CD4-positive, alpha-beta T cell (primary cell): ENCODE measurements at places on chromosomes 2 and 18.

GRCh38 chr2:240376739-240377138 lies 58.7 kb upstream of the GPC1 start:
- H3K4me3 ChIP-seq, result no peak overlapping the region
- H3K4me1 ChIP-seq, result no peaks in the 10 kb centered on the region
- H3K27ac ChIP-seq, result no peak overlapping the region
- H3K27me3 ChIP-seq, result no peaks in the 10 kb centered on the region
- H3K36me3 ChIP-seq, result no peaks in the 10 kb centered on the region

GRCh38 chr18:31219395-31219794 lies 56.7 kb upstream of the DSC1 start:
- no peaks in the 10 kb centered on the region for H3K36me3 ChIP-seq
- H3K4me1 ChIP-seq, result no peaks in the 10 kb centered on the region
- no peak for DNase-seq
- no peak overlapping the region for H3K4me3 ChIP-seq
- H3K27ac ChIP-seq, result no peak overlapping the region

GRCh38 chr18:48804856-48805610 lies 145.7 kb downstream of the SMAD7 start:
- peaks cover 36% of the 10 kb centered on the region for H3K4me1 ChIP-seq
- no peaks in the 10 kb centered on the region for H3K36me3 ChIP-seq
- no peak overlapping the region for H3K4me3 ChIP-seq
- H3K27ac ChIP-seq, result no peak overlapping the region
- DNase-seq, result no peak

GRCh38 chr2:9738535-9739496 lies 104.5 kb upstream of the TAF1B start:
- H3K27ac ChIP-seq, result no peak overlapping the region
- no peaks in the 10 kb centered on the region for H3K36me3 ChIP-seq
- H3K4me1 ChIP-seq, result peaks cover 46% of the 10 kb centered on the region
- no peak for DNase-seq

DNA sequence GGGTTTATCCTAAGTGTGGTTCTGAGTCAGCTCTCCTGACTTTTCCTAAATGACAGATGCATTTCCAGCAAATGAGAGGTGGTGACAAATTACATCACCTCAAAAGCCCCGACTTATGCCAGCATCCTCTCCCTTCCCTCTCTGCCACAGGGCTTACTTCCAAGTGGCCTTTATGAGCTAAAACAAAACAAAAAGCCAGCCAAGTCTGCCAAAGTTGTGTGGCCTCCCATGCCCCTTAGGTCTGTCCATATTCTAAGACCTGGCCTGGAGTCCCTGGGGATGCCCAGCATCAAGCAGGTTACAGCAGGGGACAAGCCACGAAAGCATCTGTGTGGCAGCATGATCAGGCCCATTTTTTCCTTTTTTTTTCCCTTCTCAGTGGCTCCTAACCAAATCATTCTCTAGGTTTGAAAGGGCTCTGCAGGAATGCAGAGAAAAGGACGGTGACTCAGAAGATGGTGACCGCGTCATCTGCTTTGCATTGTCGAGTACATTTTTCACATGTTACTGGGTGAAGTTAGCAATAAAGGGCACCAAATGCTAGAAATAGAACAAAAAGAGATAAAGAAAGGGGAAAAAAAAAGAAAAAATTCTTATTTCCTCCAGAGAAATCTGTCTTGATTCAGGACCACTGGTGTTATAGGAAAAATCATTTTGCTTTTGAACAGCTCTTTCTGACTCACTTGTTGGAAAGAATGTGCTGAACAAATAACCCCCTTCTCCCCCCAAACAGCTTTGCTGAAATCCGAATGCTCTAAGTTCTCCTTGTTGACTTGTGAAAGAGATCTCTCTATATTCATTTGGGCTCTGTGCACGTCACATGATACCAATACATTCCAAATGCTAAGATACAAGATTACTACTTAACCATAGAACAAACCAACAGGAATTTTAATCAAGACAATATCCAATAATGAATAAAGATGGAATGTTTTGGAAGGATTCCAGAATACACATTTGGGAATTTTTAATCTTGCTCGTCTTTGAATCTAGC lies 178.7 kb downstream of the EN1 start:
- DNase-seq, result no peak
- no peak overlapping the region for H3K4me3 ChIP-seq
- H3K4me1 ChIP-seq, result no peaks in the 10 kb centered on the region
- no peaks in the 10 kb centered on the region for H3K27me3 ChIP-seq
- no peak overlapping the region for H3K27ac ChIP-seq

- peaks cover 61% of the 10 kb centered on the region for H3K36me3 ChIP-seq
- peak overlapping the region; percentile 73 for H3K4me3 ChIP-seq
- no peaks in the 10 kb centered on the region for H3K27me3 ChIP-seq
Observed at GRCh38 chr2:68741805-68742306, 7.2 kb downstream of the ARHGAP25 start.
